ENCODE measurements at places on chromosomes 2 and 18.

GRCh38 chr2:131045286-131046027 lies 47.8 kb downstream of the FAM168B start:
- DNase-seq: no peak

DNA sequence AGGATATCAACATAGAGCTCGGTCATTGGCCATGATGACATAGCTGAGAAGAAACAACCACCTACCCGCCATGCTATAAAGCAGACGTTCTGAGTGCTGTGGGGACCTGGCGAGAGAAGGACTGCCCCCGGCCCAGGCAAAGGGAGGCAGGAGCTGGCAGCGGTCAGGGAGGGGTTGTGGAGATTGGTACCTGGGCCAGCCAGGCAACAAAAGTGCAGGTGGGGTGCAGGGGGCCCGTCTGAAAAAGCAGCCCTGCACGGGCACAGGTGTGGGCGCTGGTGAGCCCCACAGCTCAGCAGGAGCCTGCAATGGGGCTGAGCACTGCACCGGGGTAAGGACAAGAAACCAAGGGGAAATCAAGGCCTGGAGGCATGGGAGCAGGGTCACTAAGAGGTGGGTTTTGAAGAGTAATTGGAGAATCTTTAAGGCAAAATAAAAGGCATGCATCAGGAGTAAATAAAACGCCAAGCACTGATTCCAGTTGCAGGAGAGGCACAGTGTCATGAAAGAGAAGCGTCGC lies 464.0 kb downstream of the EIPR1 start:
- no peak for DNase-seq

GRCh38 chr2:240512666-240513535 lies 44.9 kb downstream of the ANKMY1 start:
- peak; percentile 69 for DNase-seq

DNA sequence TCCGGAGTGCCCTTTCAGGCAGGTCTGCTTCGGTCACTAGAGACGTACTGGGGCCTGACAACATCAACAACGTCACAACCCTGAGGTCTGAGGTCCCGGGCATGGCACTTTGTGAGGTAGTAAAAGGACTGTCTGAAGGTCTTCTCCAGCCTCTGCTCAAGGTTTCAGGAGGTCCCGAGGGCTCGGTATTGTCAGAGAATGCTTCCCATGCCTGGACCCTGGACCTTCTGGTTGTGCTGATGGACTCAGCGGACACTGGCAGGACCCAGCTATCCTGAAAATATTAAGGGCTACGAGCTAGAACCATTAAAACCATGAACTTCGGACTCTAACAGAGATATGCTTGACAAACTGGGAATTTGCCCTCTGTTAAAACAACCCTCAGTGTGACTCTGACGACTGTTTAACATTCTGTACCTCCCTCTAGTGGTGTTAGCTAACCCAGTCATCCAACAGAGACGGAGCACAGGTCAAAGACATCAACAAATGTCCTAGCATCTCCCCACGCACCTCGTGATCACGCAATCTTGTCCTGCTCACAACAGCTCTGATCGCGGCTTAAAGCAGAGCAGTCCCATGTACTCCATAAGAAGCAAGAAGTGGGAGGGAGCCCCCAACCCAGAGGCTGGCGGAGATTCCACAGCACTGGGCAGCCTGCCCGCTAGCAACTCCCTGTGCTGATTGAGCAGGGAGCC lies 96.5 kb downstream of the CCDC93 start:
- no peak for DNase-seq

DNA sequence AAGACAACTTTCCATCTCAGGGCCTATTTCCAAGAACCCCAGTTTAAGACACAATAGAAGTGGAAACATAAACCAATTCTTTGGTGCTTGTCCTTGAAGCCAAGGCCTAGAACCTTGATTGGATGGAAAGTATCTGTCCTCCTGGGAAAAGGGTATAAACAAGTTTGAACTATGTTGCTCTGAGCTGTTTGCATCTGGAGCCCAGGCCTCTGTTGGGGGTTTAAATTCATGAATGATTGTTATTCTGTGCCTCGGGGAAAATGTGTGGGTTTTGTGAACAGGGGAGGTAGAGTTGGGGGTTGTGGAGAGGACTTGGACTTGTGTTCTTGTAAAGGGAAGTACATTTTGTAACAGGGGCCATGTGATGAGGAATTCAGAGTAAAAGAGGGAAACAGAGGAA lies 406.1 kb downstream of the SLC4A3 start:
- DNase-seq: no peak

- DNase-seq: no peak
Observed at GRCh38 chr2:33791625-33792024, 192.5 kb upstream of the FAM98A start.
